Activated T-cell treated with anti-CD3 and anti-CD28 coated beads, Interleukin-2, amount 50 U/mL, for 4 hours (primary cell): ENCODE measurements at places on chromosomes 7 and 10. TPM values are rescaled to one million over a fixed set of nuclear protein-coding genes. Genes with fewer than 3 reads are reported as not detected.

Gene ASIC3
- total RNA-seq = 2.4 TPM

Gene SPACDR
- total RNA-seq = 0.26 TPM

GRCh38 chr7:55523366-55523765, 48.9 kb downstream of the VOPP1 start:
- no peak for DNase-seq

DNA sequence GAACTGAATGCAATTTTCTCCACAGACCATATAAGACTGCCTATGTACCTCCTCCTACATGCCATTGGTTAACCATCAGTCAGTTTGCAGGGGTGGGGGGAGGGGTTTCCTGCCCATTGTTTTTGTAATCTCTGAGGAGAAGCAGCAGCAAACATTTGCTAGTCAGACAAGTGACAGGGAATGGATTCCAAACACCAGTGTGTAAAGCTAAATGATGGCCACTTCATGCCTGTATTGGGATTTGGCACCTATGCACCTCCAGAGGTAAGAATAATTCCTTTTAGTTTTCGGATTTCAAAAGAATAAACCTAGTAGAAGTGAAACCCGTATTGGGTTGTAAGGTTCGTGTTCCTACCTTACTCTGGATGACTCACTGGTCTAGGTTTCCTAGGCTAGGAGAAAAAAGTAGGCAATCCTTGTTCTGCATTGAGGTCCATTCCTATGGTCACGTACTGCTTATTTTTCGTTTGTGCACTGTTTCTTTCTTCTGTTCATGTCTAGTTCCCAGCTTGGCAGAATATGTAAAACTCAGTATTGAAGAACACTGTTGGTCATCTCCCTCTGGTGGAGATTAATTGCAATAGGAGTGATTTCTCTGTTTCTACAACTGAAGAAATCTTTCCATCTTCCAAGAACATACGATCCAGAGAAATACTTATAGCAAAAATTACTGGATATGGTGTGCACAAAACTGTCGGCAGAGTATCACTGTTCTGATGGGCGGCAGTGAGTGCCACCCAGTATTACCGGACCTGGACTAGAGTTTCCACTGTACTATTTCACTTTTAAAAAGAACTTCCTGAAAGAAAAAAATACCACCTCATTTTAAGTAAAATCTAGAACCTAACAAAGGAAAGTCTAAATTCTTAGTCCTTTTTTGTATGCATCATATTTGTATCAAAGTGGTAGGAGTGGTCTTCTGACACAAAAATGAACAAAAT, at the start of gene AKR1C3:
TSS of gene AKR1C3 (plus strand) at position 150 of the 941 bp plus-strand sequence. CDS start at position 181, 31 bp downstream.
- no peak for DNase-seq

- no peak for DNase-seq
These were observed 13.5 kb downstream of the PRF1 start for GRCh38 chr10:70588859-70589570.

- DNase-seq = no peak
These were observed 545.0 kb upstream of the C7orf33 start for GRCh38 chr7:148045521-148045920.

Gene HMX2
- total RNA-seq = not detected
